Left renal pelvis (tissue), 4 donors: ENCODE measurements at places on chromosomes 13 and 19.

DNA sequence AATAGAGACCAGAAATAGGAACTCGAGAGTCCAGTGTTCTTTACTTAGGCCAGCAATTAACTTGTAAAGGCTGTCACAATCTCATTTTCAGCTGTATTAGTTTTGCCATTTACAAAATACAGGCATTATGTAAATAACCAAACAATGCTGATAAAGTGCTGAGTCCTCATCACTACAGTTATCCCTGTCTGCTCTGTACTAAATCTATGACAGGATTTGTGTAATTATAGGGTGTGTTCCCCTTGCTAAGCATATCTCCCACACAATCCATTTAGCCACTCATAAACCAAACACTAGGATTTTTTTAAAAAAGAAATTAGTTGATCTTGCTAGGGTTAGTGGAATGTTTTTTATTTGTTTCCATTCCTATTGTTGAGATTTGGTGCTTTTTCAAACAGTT lies 23.2 kb downstream of the PDX1 start:
- DNase-seq = no peak

DNA sequence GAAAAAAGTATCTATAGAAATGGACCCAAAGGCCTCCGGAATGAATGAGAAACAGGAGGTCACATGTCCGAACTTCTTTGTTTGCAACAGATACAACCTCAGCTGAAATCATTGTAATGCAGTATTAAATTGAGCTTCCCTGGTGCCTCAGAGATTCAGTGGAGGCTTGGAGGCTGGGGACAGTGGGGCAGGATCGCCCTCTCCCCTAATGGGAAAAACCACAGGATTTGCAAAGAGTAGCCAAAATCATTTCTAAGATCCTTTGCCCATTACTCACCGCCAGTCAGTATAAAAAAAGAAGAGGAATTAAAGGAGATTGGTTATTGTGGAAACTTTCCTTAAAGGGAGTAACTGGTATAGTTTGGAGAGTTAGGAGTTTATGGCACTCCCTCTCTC lies 30.4 kb upstream of the IRS2 start:
- no peak for DNase-seq

DNA sequence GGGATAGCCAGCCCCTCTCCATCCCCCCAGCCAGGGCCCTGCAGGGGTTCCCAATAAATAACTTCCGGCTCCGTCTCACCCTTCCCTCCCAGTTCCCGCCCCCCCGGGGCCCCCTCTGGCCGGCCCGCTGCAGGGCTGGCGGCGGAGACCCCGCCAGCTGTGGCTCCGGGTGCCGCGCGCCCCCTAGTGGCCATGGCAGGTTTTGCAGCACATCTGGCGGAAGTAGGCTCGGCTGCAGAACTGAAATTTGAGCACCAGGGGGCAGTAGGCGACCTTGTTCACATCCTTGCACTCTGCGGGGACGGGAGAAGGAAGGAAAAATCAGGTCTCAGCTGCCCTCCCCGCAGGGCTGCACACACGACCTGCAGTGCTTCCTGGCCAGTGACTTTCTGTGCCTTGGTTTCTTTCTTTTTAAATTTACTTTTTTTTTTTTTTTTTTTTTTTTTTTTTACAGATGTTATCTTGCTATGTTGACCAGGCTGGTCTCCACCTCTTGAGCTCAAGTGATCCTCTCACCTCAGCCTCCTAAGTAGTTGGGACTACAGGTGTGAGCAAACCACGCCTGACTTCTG lies 3.6 kb upstream of the MYO1F start:
- peak; percentile 68 for DNase-seq

DNA sequence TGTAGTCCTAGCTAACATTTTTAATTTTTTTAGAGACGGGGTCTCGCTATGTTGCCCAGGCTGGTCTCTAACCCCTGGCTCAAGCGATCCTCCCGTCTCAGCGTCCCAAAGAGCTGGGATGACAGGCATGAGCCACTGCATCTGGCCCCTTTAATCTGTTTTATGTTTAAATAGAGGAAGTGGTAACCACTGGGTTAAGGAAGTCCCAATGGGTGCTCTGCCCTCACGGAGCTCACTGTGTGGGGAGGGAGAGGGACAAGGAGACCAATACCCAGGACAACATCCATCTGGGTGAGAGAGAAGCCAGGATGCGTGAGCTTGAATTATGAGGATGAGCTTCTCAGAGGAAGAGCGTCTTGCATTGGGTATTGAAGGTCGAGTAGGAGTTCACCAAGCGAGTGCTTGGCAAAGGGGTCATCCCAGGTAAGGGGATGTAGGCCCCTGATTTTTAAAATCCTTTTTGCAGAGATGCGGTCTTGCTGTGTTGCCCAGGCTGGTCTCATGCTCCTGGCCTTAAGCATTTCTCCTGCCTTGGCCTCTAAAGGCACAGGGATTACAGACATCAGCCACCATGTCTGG lies 13.8 kb downstream of the YJU2 start:
- DNase-seq = no peak

DNA sequence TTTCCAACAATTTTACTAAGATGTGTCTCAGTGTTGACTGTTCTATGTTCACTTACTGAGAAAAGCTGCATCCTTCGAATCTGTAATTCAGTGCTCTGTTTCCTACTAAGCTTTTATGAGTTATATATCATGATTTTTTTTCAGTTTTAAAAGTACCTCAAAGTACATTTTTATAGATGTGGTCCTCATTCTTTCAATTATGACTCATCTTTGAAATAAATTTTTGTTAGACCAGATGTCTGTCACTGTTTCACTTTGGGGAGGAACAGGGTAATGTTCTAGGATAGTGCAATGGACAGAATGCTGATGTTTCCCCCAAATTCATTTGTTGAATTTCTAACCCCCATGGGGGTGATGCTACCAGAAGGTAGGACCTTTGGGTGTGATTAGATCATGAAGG lies 74.8 kb downstream of the NALCN start:
- no peak for DNase-seq

- no peak for DNase-seq
Observed at GRCh38 chr19:51258165-51259160, 7.6 kb downstream of the SIGLECL1 start.

- no peak for DNase-seq
Observed at GRCh38 chr13:108950333-108951010, 321.1 kb downstream of the MYO16 start.

DNA sequence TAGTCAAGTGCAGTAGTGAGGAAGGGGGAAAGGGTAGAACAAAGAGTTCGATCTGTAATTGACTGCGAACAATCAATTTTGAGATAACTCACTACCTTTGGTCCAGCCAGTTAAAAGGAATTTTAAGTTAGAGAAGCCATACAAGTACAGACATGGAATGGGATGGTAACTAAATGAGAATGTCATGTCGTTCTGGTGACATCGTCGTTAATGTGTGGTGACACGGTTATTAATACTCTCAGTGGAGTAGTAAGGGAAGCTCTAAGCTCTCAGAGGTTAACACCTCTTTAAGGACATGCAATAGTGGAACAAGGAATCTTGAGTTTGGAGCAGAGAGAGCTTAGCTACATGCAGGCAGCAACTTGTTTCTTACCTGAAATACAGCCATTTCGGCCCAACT lies 154.9 kb upstream of the KLF12 start:
- no peak for DNase-seq

GRCh38 chr19:33432446-33433170 lies 59.1 kb downstream of the CEBPG start:
- no peak for DNase-seq

DNA sequence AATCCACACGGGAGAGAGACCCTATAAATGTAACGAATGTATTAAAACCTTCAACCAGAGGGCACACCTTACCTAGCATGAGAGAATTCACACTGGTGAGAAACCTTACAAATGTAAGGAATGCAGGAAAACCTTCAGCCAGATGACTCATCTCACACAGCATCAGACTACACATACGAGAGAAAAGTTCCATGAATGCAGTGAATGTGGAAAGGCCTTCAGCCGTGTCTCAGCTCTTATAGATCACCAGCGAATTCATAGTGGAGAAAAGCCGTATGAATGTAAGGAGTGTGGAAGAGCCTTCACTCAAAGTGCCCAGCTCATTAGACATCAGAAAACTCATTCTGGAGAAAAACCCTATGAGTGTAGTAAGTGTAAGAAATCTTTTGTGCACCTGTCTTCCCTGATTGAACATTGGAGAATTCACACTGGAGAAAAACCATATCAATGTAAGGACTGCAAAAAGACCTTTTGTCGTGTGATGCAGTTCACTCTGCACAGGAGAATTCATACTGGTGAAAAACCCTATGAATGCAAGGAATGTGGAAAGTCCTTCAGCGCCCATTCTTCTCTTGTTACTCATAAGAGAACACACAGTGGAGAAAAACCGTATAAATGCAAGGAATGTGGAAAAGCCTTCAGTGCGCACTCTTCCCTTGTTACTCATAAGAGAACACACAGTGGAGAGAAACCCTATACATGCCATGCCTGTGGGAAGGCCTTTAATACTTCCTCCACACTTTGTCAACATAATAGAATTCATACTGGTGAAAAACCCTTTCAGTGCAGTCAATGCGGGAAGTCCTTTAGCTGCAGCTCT lies 16.0 kb downstream of the ZNF582 start:
- DNase-seq = no peak

GRCh38 chr19:42281827-42282762 lies 13.0 kb downstream of the CIC start:
- no peak for DNase-seq

DNA sequence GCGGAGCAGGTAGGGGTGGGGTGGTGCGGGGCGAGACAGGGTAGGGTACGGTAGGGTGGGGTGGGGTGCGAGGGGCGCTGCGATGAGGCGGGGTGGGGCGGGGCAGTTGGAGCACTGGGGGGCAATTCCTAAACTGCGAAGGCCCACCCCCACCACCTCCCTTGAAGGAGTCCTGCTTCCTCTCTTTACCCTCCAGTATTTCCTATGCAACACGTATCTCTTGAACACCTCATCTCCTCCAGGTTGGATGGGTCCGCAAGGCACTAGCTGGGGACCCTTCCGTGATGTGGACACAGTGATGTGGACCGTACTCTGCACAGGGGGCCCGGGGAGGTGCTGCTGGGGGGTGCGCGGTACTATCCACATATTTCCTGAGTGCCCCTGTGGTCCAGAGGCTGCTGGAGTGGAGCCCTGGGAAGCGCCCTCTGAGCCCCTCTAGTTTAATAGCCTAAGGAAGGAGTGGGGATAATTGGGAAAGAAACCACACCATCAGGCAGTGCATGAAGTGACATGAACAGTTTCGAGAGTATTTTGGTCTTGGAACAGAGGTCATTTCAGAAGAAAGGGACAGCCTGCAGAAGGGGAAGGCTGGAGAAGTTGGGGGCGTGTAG lies 1.1 kb downstream of the IL17D start:
- DNase-seq = no peak

GRCh38 chr13:108933061-108933460 lies 303.6 kb downstream of the MYO16 start:
- DNase-seq = no peak

GRCh38 chr19:42683917-42684513 lies 56.3 kb downstream of the PSG3 start:
- DNase-seq = no peak

- no peak for DNase-seq
Observed at GRCh38 chr13:110853235-110853721, 61.6 kb downstream of the ANKRD10 start.

- no peak for DNase-seq
Observed at GRCh38 chr19:12782424-12783290, 7.3 kb upstream of the HOOK2 start.

DNA sequence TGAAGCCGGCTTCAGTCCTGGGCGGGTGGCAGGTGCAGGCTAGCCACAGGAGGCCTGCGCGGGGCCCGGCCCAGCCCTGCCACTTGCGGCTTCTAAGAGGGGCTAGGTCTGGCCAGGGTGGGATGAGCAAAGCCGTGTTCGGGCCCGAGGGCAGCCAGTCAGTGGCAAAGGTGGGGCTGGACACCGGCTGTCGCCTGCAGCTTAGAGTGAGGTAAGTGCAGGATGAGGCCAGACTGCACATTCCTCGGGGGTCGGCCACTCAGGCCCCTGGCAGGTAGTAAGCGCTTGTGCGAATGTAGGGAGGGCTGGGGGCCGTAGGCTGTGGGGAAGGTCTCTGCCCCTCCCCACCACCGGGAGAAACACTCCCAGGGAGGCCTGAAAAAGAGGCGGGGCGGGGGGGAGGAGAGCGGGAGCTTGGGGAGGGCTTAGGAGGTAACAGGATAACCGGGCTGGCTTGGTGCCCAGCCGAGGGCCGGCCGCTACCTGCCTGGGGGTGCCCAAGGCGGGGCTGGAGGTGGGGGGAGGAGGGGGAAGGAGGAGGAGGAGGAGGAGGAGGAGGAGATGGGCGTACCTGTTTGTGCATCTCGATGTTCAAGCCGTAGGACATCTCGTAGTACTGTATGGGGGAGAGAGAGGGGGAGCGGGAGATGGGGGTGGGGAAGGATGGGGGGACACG lies 6.4 kb downstream of the TLE5 start:
- DNase-seq = no peak

DNA sequence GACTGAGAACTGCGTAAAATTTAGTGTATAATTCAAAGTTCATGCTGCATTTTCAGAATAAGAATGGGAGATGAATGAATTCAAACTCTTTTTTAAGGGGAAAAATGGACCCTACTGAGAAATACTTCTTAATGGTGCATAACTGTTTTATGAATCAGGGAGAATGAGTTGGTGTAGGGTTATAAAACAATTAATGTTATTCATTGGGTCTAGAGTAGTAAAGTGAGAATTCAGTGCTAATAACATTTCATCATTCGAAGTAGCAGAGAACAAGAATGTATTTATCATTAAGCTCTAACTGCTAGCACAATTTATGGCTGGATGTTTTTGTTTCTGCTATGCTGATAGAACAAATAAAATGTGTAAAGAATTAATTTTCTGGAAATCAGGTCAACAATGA lies 310.2 kb downstream of the SLITRK5 start:
- no peak for DNase-seq

DNA sequence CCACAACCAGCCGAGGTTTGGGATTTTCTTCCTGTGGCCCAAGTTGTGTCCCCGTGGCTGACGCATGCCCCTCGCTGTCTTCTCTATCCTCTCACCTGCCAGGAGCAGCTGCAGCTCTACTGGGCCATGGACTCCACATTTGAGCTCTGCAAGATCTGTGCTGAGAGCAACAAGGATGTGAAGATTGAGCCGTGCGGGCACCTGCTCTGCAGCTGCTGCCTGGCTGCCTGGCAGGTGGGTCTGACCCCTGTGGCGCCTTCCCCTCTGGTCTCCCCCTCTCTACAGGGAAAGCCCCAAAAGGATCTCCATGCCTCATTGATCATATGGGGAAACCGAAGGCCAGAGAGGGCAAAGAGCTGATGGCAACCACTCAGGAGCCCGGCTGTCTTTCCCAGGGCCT lies 14.6 kb downstream of the CBLC start:
- no peak for DNase-seq

DNA sequence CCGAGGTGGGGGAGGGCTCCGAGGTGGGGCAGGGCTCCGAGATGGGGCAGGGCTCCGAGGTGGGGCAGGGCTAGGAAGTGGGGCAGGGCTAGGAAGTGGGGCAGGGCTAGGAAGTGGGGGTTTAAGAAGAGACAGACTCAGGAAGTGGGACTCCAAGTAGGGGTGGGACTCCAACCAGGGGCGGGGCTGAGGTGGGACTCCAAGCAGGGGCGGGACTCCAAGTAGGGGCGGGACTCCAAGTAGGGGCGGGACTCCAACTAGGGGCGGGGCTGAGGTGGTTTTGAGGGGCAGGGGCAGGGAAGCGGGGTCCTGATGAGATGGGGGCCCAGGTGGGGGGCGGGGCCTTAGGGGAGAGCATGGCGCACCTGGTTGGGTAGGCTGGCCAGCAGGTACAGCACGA lies 13.6 kb downstream of the CFD start:
- DNase-seq = no peak
